Left ventricle myocardium inferior (tissue), 1 donor: ENCODE measurements at places on chromosomes 2 and 18.

DNA sequence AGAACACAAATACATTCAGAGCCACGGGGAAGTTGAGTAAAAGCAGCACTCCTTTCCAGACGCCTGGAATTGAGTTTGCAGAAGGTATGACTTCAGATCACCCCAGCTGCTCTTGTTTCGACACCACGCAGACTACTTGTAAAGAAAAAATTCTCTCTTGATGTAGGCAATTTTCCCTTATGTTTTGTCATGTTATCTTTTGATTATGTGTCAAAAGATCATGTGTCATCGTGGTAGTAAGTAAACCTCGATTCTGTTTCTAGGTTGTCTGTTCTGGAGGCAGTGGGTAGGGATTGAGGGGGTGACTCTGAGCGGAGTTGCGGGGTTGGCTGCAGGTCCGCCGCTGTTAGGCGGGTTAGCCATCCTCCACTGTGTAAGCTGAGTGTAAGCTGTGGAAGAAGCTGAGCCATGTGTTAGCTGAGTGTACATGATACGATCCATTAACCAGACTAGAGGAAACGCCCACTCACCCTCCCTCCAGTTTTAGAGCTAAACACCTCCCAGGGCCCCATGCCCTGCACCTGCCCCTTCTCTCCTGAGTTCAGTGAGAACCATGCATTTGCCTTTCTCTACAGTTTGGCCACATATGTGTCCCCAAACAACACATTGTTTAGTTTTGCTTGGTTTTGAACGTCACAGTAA is 181.8 kb downstream of the SNTG2 start:
- no peak for DNase-seq

GRCh38 chr18:37566479-37567060 is 972 bp upstream of the CELF4 start:
- no peak for DNase-seq

GRCh38 chr2:55311444-55311870 is 42.4 kb upstream of the MTIF2 start:
- no peak for DNase-seq

DNA sequence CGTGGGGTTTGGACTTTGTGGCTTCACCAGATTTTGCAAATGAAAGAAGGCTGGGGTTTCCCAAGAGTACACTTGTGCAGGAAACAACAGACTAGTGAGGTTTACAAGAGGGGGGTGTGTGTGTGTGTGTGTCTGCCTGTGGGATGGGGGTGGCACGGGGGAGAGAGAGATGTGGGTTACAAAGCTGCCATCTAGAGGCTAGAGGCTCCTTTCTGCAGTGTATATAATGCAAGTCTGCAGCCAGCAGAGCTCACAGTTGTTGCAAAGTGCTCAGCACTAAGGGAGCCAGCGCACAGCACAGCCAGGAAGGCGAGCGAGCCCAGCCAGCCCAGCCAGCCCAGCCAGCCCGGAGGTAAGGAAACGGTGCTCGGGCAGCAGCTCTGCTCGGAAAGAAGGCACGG is at the start of gene ACKR3:
Gene ACKR3, plus strand, starts transcription at position 253 of the 401 bp plus-strand sequence. CDS start 10,641 bp downstream, outside the sequence.
- peak; percentile 75 for DNase-seq

DNA sequence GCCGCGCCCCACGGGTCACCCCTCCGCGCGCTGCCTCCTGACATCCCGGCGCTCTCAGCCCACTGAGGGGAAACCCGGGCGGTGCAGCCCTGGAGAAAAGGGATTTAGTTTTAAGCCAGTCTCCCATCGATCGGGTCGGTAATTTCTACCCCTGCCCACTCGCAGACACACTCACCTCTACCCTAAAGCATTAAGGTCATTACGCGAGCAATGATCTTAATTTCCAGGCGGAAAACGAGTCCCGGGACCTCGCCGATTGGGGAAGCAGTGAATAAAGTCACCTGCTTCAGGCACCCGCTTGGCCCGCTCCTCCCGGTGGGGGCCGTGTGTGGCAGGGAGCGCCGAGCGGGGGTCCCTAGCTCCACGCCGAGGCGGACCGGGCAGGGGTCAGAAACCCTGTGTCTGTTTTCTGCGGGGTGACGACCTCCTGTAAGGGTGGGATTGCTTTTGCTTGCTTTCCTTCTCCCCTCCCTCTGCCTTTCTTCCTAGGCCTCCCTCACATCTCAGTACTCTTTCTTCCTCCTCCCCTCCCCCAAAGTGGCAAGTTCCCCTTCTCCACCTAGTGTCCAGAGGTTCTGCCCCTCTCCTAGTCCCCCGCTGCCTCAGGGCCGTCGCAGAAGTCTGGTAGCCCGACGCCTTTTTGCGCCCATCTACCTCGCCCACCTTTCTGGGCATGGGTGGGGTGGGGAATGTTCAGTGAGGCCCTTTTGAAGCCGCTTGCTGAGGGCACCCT is 142.6 kb downstream of the MEIS1 start:
- DNase-seq: no peak

- peak; percentile 53 for DNase-seq
Observed at GRCh38 chr18:77140439-77141109, 8.0 kb upstream of the MBP start.

- peak; percentile 95 for DNase-seq
Observed at GRCh38 chr2:138501425-138502254, at the start of gene SPOPL. SPOPL (plus strand) TSS chr2:138501770; CDS start chr2:138550217, 48,447 bp downstream.
